DMS53 (cell line): ENCODE measurements at places on chromosomes 16 and 17.
A peak's percentile ranks its signal among the peaks of the same experiment; 100 is the strongest.

- no peak for DNase-seq
These were observed 22.4 kb downstream of the CES1 start for GRCh38 chr16:55810451-55810961.

DNA sequence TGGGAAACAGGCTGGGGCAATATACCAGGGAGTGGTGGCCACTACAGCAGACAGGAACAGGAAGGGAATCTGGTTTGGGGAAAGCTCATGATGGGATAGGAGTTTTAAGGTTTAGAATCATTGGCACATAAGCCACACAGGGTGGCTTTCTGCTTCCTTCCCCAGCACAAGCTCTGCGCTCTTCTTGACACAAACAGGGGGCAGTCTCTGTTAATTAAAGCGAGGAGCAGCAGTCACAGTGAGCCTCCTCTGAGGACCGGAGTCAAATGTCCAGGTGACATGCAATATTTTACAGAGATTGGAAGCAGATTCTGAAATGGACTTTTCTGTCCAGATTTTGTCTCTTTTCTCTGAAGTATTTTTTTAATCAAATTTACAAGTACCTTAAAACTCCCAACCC, 2.8 kb upstream of the SHISA9 start:
- no peak for DNase-seq

DNA sequence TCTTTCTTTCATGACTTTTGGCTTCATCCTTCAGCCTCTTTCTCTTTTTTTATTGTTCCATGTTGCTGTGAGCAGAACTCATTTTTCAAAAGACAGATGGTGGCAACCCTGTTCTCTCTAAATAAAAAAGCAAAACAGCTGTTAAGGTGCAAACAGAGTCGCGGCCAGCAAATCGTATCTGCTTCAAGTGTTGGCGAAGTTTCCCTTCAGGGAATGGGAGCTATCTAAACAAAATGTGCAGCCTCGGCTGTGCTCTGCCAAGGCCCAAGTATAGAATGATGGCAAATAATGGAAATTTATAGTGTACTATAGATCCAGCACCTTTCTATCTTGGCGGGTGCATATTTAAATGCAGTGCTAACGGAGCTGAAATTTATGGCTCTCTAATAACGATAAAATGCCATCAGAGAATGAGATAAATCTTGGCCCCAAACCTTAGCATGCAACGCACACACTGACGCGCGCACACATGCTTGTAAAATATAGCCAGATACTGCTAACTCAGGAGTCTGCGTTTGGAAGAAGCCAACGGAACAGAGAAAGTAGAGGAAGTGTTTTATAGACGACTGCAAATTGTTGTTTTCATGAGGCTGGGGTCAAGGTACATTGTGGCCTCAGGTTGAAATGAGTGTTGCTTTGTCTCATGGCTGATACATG, 315.5 kb upstream of the RBFOX1 start:
- DNase-seq: no peak

DNA sequence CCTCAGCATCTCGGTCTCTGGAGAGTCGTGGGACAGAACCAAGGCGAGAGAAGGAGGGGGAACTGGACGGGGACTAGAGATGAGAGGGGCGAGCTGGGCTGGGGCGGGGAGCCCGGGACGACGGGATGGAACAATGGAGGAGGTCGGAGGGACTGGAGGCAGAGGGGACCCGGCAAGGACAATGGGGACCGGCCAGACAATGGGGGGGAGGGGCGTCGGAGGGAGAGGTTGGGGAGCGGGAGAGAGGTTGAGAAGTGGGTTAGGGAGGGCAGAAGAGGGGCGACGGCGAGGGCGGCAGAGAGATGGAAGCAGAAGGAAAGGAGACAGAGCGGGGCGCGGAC, 719 bp downstream of the NGFR start:
- no peak for DNase-seq

- peak; percentile 98 for DNase-seq
These were observed 52.1 kb downstream of the CUEDC1 start for GRCh38 chr17:57902800-57903759.

- peak; percentile 10 for DNase-seq
These were observed 66.7 kb downstream of the PPM1E start for GRCh38 chr17:58822148-58823050.

DNA sequence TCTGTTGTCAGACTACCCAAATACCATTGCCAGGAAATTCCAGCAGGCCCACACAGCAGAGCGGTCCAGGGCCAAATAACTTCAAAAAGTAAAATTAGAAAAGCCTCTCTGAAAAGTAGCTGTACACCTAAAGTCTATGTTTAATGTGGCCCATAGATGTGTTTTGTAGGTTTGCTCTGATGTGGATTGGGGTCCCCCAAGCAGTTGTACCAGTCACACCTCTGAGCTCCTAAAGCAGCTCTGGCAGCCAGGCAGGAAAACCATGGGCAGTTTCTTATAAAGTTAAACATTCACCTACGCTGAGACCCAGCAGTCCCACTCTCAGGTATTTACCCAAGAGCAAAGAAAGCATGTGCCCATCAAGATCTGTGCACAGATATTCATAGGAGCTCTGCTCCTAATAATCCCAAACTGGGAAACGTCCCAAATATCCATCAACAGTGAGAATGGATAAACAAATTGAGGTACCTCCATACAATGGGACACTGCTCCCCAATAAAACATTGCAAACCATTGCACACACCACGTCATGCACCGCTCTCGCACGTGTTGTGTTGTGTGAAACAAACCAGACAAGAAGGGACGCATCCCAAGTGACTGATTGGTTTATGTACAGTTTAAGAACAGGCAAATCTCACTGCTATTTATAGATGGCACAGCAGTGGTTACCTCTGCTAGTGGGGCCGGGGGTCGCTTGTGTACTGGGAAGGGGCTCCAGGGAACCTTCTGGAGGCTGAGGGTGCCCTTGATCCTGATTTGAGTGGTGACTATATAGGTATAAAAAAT, 15.8 kb upstream of the PRM1 start:
- DNase-seq: no peak

GRCh38 chr17:64413513-64413912, 22.9 kb upstream of the PECAM1 start:
- DNase-seq: no peak

DNA sequence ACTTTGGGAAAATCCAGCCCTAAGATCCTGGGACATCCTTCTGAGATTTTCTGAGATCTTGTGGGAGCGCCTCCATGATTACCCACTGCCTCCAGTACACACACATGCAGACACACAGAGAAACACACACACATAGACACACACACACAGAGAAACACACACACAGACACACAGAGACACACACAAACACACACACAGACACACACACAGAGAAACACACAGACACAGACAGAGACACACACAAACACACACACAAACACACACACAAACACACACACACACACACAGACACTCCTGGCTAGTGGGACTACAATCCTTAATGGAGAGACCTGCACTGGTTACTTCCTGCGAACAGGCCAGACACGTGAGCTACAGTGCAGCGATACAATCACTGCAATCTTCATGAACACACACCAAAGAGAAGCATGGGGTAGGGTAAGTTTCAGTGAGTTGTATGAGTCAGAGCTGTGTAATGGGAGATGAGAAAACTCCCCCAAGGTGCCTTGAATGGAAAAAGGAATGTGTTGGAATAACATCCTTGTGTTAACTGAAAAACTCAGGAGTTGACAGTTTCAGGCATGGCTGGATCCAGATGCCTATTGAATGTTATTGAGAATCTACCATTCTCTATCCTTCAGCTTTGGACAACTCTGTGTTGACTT, 79.5 kb downstream of the SLC6A2 start:
- DNase-seq: no peak

GRCh38 chr16:89495121-89495520, 4.8 kb upstream of the ANKRD11 start:
- no peak for DNase-seq

DNA sequence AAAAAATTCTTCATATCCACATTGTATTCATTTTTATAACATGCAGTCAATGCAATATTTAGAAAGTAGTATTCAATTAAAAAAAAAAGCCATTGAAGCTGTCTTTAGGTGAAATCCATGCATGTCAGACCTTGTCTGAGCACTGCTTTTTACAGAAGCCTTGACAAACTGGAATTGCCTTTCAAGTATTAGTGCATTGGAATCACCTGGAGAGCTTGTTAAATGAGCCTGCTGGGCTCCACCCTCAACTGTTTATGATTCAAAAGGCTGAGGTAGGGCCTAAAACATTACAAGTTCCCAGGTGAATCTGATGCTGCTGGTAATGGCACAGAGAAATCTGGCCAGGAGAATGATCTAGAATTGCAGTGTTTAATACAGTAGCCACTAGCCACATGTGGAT, 85.8 kb downstream of the HIC1 start:
- DNase-seq: no peak

DNA sequence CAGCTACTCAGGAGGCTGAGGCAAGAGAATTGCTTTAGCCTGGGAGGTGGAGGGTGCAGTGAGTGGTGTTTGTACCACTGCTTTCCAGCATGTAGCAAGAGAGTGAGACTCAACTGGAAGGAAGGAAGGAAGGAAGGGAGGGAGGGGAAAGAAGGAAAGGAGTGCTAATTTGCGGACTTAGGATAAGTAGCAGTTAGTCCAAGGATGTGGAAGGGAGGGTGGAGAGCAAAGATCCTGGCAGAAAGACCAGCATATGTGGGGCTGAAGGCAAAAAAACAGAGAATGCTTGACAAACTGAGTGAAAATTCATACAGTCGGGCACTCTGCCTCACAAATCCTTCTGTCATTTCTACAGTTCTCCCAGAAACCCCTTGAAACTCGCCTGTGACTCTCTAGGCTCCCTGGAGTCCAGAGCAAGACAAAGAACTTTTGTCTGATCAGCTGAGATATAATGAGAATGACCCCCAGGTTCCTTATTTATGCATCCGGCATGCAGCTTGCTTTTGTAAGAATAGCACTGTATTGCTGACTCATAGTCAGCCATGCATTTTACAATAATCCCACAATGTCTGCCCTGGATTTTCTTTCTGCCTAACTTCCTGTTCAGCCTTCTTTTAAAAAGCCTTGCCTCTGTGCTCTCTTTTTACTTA, 31.5 kb downstream of the CDK5RAP3 start:
- DNase-seq: peak; percentile 89

GRCh38 chr17:42290577-42290976, 2.3 kb downstream of the STAT5A start:
- DNase-seq: no peak

GRCh38 chr16:2152695-2153506, 2.7 kb upstream of the TRAF7 start:
- DNase-seq: peak; percentile 82
